ENCODE measurements at places on chromosomes 3 and 15. TPM values are rescaled to one million over a fixed set of nuclear protein-coding genes. Genes with fewer than 3 reads are reported as not detected.

- peaks cover 37% of the 10 kb centered on the region for H3K4me1 ChIP-seq
- no peaks in the 10 kb centered on the region for H3K27me3 ChIP-seq
- peak; percentile 97 for DNase-seq
- no peak overlapping the region for H3K4me3 ChIP-seq
These were observed 17.3 kb downstream of the ABHD5 start for GRCh38 chr3:43707998-43708397.

DNA sequence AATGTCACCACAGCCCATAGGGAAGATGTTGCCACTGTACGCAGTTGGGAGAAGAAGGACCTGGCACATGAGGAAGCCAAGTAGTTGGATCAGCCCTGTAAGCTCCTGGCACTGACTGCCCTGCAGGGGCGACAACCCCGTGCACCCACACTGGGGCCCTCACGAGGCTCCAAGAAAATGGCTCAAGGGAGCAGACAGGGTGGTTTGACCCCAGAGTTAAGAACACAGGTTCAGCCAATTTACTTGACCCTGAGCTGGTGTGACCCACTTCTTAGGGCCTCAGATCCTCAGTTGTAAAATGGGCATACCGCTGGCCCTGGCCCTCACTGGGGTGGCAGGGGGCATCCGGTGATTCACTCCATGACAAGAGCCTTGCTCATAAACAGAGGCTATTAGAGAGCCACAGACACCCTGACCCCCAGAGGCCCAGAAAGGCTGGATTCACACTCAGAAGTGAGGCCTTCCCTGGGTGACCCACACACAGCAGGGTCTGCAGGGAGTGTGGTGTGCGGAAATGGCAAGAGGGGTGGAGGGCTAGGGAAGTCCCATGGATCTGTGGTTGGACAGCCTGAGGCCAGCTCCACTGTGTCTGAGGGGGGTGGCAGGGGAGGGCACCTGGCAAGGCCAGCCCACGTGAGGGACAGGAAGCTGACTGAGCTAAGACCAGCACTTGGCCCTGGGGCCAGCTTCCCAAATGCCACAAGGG is 1.7 kb upstream of the HHATL start:
- no peaks in the 10 kb centered on the region for H3K36me3 ChIP-seq
- no peak overlapping the region for H3K4me3 ChIP-seq
- peak; percentile 10 for DNase-seq
- H3K4me1 ChIP-seq, result 0 out of 2 replicates have a peak, but pooled peaks cover 6% of the 10 kb centered on the region
- H3K27ac ChIP-seq, result no peak overlapping the region

DNA sequence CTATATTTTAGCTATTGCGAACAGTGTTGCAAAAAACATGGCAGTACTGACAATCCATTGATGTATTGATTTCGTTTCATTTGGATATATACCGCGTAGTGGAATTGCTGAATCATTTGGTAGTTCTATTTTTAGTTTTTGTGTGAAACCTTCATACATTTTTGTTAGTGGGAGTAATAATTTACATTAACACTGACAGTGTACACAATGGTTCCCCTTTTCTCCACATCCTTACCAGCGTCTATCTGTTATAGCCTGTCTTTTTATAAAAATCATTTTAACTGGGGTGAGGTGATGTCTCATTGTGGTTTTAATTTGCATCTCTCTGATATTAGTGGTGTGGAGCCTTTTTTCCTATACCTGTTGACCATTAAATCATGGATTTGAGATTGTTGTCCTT is 392.4 kb upstream of the ALCAM start:
- no peaks in the 10 kb centered on the region for H3K36me3 ChIP-seq
- DNase-seq, result no peak
- H3K27me3 ChIP-seq, result no peaks in the 10 kb centered on the region
- H3K4me1 ChIP-seq, result no peaks in the 10 kb centered on the region

TMEM45A gene
- 7.6 TPM for total RNA-seq

DNA sequence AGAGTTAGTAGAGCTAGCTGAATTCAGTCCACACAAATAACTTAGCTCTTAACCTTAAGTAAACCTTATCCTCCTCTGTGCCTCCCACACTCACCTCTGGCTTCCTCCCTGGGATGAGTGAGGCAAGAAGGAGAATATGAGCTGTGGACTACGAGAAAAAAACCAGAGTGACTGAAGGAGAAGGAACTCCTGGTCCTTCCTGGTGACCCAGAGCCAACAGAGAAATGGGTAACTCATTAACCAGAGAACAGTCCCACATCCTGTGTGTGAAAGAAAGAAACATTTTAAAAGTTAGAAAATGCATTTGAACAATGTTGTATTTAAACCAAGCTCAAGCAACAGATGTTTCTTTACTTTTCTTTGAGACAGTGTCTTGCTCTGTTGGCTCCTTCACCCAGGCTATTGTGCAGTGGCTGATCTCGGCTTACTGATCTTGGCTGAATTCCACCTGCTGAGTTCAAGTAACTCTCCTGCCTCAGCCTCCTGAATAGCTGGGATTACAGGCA is 27.5 kb upstream of the FAM81A start:
- DNase-seq, result peak; percentile 47
- H3K4me1 ChIP-seq, result peaks cover 8% of the 10 kb centered on the region
- H3K27me3 ChIP-seq, result no peaks in the 10 kb centered on the region
- H3K27ac ChIP-seq, result no peak overlapping the region

CLDN18 gene
- total RNA-seq, result not detected

DNA sequence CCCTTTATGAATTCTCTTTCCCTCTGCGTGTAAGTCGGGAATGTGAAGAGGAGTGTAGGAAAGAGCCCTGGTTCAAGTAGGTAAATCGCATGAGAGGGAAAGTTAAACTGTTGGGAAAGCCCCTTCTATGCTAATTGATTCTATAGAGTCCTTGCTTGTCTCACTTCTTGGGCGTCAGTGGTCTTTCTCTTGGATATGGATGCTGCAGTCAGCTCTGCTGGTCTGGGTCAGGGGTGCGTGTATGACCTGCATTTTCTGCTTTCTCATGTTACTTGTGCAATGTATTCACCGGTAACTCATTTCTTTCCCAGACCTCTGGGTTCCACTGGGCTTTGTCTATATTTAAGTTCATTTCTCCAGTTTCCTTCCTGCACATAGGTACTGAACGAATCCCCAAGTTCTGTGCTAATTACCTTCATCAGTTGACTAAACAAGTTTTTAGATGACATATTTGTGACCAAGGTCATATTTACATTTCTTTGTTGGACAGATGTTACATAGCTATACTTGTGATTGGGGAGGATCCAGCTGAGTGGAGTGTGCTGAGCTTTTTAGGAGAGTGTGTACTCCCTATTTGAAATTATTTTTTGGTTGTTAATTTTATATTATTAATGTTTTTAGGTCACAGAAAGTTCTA is 1.4 kb downstream of the SETD5 start:
- H3K27ac ChIP-seq, result peak overlapping the region; percentile 91
- peaks cover 59% of the 10 kb centered on the region for H3K4me1 ChIP-seq
- H3K36me3 ChIP-seq, result peaks cover 19% of the 10 kb centered on the region
- peak; percentile 47 for DNase-seq

SPRED1 gene
- total RNA-seq, result 39.7 TPM

DNA sequence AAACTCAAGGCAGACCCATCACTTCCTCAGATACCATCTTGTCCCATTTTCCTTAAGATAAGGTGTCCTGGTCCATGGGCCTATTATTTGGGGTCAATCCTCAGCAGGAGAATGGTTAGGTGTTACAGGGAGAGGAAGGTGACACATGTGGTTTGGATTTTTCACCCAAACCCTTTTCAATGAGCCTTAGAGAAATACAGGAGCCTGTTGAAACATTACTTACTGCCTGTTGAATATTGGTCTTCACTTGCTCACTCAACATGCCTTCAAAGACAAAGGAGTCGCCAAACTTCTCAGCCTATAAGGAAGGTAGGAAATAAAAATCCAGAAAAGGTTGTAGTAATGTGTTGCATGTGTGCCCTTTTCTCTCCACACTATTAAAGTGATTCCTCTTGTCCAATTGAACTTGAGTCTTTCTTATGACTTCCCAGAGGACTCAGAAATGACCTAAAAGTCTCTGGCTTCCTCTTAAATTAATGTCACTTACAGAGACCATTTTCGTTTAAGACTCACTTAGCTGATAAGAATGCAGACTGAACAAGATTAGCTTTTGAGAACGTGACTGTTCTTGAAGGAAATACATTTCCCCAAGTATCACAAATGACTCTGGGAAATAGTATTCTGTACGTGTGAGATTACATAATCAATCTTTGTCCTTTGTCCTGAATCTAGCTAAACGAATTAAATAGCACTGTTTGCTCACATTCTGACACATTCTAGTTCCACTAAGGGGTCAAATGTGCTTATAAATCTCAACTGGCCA is 17.8 kb downstream of the SUMF1 start:
- H3K4me1 ChIP-seq, result no peaks in the 10 kb centered on the region
- DNase-seq, result no peak
- no peak overlapping the region for H3K4me3 ChIP-seq
- H3K27ac ChIP-seq, result no peak overlapping the region
- H3K27me3 ChIP-seq, result no peaks in the 10 kb centered on the region

DNA sequence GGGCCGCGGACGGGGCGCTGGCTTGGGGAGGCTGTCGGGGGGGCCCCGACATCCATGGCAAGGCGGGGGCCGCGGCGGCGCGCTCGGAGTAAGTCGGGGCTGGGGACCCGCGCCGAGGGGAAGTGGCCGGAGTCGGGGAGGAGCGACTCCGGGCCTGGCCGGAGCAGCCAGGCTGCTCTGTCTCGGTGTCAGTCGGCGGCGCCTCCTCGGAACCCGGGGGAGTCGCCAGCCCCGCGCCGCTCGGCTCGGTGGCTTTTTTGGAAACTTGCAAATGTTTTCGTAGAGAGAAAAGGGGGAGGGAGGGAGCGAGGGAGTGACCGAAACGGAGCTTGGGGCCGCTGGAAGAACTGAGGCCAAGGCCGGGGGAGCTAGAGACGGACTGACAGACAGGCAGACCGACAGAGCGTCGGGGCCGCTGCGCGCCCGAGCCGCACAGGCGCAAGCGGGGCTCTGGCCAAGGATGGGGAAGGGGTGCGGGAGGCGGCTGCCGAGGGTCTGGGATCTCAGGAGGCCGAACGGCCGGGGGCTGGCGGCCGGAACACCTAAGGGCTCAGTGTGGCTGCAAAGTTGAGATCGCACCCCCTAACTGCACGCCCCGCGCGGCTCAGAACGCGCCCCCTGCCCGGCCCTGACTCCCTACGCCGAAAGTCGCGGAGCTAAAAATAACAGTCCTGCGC is 5.0 kb downstream of the PTH1R start:
- DNase-seq, result no peak
- H3K27me3 ChIP-seq, result peaks cover 28% of the 10 kb centered on the region
- H3K4me3 ChIP-seq, result peak overlapping the region; percentile 66
- H3K4me1 ChIP-seq, result no peaks in the 10 kb centered on the region
- no peaks in the 10 kb centered on the region for H3K36me3 ChIP-seq

P2RY12 gene
- total RNA-seq, result not detected

GAP43 gene
- not detected for total RNA-seq

DNA sequence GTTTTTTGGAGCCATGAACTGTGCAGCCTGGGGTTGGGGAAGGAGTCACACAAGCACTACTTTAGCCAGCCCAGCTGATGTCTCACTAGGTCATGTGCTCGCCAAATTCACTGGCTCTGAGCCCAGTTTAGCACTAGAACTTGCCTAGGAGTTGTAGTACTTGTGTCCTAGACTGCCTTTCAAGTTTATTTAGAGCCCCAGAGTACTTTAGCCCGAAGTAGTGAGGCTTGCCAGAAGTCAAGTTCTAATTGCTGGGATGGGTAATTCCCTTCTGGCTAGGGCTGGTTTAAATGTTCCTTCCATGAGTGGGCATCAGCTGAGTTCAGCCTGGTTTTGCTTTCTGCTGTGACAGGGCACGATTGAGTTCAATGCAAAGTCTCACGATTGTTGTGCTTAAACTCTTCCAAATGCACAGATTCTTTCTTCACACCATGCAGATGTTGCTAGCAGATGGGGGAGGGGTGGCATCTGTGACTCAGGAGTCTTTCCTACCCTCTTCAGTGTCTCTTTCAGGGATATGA is 228.2 kb upstream of the ZPLD1 start:
- no peaks in the 10 kb centered on the region for H3K27me3 ChIP-seq
- no peaks in the 10 kb centered on the region for H3K36me3 ChIP-seq
- H3K27ac ChIP-seq, result no peak overlapping the region
- H3K4me1 ChIP-seq, result no peaks in the 10 kb centered on the region

- H3K4me1 ChIP-seq, result 0 out of 2 replicates have a peak, but pooled peaks cover 10% of the 10 kb centered on the region
- no peaks in the 10 kb centered on the region for H3K27me3 ChIP-seq
- no peaks in the 10 kb centered on the region for H3K36me3 ChIP-seq
- no peak overlapping the region for H3K4me3 ChIP-seq
- no peak for DNase-seq
These were observed 26.0 kb downstream of the CFAP92 start for GRCh38 chr3:128967748-128968355.

- H3K27me3 ChIP-seq, result no peaks in the 10 kb centered on the region
- H3K4me3 ChIP-seq, result no peak overlapping the region
- no peaks in the 10 kb centered on the region for H3K36me3 ChIP-seq
These were observed 6.6 kb downstream of the FETUB start for GRCh38 chr3:186646841-186647240.

GALNT15 gene
- total RNA-seq, result not detected

DNA sequence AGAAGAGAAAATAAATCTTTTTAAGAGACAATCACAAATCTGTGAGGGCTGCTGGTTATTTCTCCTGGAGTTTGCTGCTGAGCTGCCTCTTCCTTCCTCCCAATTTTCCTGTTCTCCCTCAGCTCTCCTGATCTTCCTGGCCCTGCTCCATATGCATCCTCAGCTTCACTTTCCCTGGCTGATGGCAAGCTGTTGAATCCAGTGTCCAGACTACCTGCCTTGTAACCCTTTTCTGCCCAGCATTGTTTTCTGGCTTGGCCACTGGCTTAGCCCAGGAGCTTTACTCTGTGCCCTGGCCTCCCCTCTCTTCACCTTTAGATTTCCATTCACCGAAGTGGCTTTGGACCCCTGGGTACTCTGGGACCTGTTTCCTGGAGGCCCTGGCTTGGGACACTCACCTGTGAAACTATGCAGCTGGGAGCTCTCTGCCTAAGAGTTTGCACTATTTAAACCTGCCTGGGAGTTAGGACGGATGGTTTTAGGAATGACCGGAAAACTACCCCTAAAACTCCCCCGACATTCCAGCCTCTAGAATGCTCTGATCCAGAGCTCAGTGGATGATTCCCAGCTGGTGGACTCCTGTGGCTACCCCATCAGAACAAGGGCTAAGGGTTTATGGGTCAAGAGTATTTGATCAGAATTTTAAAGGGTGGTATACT is 90.0 kb downstream of the RBPMS2 start:
- H3K27me3 ChIP-seq, result no peaks in the 10 kb centered on the region
- H3K4me1 ChIP-seq, result no peaks in the 10 kb centered on the region
- peaks cover 20% of the 10 kb centered on the region for H3K36me3 ChIP-seq
- DNase-seq, result no peak
- no peak overlapping the region for H3K4me3 ChIP-seq
- no peak overlapping the region for H3K27ac ChIP-seq

DNA sequence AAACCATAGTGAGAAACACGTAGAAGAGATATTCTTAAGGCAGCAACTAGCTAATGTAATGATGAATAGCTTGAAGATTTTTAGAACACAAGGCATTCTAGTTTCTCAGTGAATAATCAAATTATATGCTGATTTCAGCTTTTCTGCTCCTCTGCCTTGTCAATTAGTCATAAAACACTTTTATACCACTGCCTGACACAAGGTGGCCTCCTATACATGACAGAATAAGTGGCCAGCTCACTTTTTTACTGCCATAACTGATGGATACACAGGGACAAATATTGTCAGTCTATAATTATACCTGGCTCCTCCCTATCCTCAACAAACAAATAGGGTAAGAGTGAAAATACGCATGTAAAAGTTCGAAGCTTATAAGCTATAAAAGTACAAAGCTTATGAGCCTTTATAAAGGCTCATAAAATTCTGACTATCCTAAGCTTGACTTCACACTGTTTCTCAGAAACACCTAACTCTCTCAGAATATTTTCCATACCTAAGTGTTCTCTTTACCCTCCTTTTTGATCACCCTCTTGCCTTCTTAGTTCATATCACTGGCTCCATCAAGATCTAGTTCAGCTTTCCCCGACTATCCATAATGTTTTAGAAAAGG is 81.6 kb downstream of the HERC1 start:
- H3K27me3 ChIP-seq, result no peaks in the 10 kb centered on the region
- peak; percentile 68 for DNase-seq
- H3K4me3 ChIP-seq, result no peak overlapping the region
- H3K27ac ChIP-seq, result no peak overlapping the region
- H3K36me3 ChIP-seq, result no peaks in the 10 kb centered on the region

DLL4 gene
- 2.2 TPM for total RNA-seq

Measured in PC-3 (cell line).